ENCODE measurements at places on chromosomes 1 and 21.

GRCh38 chr1:214224611-214225354, 56.2 kb upstream of the SMYD2 start:
- peak; percentile 76 for DNase-seq

- no peak for DNase-seq
These were observed 14.0 kb upstream of the FAAP20 start for GRCh38 chr1:2208309-2209239.

DNA sequence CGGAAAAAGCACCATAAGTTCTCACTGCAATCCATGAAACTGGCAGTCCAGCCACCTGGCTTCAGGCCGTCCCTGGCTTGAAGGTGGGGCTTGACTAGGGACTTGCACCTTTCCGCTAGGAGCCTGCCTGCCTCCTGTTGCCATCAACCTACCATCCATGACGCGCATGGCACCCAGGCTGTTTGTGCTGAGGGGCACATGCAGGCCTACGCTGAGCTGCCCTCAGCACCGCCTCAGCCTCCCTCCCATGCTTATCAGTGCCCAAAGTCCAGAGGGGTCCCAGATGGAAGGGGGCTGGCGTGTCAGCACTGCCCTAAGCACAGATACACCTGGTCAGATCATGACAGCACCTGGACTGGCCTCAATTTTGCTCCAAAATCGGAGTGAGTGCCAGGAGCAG, 190.2 kb upstream of the LYPLAL1 start:
- DNase-seq: no peak

DNA sequence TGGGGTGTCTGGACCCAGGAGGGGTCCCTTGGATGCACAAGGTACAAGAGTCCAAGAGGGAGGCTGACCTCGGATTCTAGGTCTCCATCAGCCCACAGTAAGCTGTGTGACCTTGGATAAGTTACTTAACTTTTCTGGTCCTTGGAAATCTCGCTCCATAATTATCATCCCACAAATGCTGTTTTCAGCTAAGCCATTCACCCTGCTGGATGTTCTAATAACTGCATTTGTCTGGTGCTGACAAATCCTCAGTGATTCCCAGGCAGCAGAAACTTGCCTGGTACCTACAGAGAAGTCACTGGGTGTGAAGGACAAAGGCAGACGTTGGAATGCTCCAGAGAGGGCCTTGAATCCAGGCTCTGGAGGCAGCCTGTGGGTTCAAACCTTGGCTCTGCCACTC, 89.7 kb downstream of the IGSF21 start:
- no peak for DNase-seq

DNA sequence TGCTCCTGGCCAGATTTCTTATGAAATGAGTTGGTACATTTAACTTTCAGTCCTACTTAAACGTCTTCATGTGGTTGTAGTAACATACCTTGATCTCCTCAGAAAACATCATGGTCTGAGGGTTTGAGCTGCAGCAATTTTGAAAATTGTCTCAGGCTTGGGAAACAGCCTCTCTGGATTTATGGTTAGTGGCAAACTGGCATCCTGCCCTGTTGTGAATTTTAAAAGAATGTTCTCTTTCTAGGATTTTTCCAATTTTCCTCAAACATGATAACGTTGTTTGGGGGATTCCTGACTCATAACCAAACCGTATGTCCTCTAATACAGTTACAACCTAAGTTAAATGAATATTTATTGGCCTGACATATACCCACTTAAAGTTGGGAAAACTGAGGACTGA, 624.4 kb downstream of the LMO4 start:
- DNase-seq: no peak

DNA sequence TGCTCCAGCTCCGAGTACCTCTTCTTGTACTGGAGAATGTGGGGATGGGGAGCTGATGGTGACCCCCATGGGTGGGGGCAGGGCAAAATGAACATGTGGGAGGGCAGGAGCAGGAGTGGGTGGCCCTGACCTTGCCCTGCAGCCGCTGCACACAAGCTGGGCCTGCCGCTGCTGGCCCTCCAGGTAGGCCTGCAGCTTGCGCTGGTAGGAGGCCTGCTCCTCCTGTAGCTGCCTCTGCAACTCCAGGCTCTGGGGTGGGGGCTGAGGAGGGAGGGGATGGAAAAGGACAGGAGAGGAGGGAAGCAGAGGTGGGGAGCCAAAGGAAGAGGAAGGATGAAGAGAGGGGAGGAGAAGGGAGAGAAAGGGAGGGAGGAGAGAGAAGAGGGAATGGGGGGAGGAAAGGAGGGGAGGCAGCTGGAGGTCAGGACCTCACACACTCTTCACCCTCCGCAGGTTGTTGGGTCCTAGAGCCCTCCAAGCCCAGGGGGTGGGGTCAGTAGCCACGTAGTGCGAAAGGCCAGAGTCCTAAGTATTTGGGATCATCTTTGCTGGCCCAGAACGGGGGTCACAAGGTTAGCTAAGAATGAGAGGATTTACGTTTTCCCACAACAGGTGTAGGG, 22.9 kb downstream of the RNU1-1 start:
- no peak for DNase-seq

DNA sequence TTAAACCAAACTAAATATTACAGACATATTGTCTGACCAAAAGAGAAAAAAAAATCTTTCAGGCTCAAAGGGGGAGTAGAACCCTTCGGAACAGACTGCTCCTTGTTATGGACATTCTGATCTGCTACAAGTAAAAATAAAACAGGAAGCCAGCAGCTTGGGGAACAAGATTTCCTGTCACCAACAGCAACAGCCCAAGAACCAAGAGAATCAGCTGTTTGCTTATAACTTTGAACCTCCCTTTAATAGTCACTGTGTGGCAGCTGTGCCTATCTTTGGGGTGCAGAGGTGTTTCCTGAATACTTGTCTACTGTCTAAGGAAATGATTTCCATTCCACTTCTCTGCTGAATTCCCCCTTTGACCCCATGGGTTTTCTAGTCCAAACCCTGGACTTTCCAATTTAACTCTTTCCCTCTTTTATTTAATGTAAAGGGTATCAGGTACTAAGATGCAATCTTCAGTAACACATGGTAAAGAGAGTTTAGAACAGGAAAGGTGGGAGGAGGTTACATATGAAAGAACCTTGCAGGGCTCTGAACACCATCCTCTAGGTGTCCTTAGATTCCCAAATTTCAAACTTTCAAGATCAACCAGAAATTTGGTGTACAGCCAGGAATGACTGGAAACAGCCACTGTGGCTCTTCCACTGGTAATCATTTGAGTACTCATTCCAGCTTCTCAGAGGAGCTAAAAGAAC, 38.6 kb downstream of the GPR3 start:
- no peak for DNase-seq

DNA sequence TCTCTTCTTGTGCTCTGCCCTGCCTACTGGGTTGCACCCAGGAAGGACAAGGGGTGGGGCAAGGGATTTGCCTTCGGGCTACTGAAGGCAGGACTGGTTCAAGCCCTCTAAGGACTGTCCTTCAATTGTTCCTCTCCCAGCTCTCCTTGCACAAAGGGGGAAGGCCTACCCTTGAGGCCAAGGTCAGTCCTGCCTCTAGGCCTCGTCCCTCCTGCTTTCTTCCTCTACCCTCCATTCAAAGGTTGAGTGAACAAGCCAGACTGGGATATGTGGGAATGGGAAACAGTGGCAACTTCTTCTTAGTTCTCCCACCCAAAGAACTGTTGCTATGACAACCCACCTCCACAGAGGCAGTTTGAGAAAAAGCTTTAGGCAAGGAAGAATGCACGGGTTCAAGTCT, 2.7 kb downstream of the LURAP1 start:
- no peak for DNase-seq

DNA sequence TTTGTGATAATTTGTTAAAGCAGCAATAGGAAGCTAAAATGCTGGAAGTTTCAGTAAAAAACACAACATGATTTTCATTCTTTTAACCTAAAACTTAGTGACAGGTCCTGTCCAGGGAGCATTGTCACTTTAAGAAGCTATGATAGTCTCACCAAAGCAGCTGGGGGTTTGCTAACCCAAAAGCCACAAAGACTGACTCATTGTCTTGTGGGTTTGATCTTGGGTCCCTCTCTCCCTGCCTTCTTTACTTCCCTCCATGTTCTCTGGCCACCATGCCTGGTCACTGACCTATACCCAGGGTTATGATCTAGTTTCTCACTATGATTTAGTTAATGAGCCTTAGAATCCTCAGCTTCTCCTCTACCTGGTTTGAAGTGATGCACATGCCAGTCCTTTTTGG, 213.5 kb upstream of the PTGFR start:
- DNase-seq: no peak

DNA sequence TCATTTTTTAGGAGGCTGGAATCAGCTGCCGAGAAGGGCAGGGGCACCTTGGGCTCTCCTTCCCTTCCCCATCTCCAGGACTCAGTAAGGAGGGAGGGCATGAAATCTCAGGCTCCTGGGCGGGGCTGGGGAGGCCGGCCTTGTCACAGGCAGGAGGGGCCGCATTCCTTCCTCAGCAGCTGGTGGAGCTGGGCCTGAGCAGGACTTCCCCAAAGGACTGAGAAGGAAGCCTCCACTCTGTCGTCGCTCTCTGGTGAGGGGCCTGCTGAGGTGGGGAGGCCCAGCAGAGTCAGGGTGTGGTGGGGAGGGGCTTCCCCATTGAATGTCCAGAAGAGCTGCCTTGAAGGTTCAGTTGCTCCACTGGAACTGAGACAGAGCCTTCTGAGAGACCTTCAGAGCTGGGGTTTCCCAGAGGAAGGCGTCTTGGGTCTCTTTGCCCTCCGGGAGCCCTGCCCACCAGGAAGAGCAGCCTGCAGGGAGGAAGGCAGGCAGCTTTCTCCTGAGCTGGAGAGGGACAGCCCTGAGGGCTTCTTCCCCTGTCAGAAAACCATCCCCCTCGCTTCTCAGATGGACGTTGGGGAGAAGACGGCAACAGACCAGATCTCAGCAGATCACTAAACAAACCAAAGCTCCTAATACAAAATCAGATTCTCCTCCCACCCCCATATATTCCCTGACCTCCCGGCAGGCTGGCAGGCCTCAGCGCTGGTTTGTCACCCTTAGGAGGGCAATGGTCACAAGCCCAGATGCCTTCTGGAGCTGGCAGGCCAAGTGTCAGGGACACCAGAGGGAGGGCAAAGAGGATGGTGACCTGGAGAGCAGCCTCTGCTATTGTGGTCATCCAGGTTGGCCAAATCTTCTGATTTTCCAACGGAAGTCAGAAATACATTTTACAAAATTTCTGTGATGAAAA, 10.7 kb downstream of the KCNA10 start:
- no peak for DNase-seq

GRCh38 chr1:3609016-3609768, 2.1 kb downstream of the MEGF6 start:
- no peak for DNase-seq

GRCh38 chr1:205581321-205581980, 50.4 kb downstream of the ELK4 start:
- no peak for DNase-seq

DNA sequence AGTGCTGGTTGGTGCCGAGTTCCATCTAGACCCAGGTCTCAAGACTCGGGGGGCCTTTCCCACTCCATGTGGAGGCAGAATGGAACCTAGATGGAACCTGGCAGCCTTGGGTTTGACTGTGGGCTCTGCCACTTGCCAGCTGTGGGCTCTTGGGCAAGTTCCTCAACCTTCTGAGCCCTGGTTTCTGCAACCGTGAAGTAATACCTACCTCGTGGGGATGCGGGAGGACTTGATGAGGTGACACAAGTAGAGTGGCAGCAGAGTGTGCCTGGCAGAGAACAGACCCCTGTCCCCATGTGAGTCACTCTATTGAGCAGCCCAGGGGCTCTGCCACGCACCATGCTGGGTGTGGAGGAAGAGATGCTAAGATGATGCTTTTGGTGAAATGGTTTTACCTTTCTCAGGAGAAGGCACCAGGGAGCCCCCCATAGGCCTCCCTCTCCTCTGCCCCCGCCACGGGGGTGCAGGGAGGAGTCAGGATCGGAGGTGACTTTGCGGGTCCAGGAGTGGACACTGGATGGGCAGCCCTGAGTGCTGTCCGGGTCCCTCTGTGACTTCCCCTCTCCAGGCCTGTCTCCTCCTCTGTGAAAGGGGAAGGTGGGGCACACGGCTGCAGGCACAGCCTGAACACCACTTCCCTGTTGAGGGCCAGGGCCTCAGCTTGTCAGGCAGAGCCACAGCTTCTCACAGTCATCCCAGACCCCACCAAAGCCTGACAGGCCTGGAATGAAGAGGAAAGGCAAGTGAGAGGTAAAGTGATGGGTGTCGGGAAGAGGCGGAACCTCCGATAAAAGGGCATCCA, 36.7 kb upstream of the EDN2 start:
- DNase-seq: no peak

- DNase-seq: no peak
These were observed 129.6 kb downstream of the LRRC7 start for GRCh38 chr1:69697340-69697739.

GRCh38 chr21:39079617-39080016, 103.6 kb downstream of the PSMG1 start:
- no peak for DNase-seq

DNA sequence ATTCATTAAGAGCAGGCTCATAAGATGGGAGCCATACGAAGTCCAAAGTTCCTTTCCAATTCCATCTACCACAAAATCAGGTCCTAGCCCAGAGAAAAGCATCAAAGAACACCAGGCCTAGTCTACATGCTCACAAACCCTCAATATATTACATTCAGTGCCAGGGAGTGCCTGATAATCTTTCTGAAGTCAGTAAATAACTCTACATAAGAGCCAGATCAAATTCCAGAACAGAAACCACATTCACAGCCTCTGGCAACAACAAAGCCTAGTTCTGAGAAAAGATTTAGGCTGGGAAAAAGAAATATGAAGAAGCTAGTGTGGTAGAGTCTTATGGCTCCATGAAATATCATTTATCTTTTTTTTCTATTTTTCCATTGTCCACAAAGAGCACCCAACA, 40.5 kb upstream of the RBBP5 start:
- DNase-seq: no peak

DNA sequence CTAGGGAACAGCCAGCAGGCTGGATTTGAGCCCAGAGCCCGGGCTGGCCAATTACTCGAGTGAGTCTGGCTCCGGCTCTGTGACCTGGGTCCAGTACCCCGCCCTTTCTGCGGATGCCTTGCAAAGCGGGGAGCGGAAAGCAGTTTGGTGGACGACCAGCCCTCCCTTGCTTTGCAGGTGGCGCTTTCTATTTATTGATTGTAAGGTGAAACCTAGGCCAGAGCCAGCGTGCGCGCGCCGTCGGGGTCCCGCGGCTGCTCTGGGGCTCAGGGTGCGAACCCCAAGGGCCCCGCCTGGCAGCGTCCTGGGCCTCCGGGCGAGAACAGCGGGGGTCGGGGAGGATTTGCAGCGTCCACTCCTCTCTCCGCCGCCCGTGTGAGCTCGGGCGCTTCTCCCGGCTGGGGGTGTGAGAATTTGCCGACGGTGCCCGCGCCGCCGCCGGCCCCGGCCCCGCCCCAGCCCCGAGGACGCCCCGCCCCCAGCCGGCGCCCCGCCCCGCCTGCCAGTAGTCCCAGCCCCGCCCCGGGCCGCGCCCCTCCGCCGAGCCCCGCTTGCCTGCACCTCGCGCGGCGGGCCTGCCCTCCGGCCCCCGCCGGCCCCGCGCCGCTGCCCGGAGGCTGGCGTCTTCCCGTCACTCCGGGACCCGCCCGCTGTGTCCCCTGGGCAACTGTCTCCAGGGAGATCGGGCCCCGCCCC, 37.6 kb downstream of the PIK3CD start:
- no peak for DNase-seq

DNA sequence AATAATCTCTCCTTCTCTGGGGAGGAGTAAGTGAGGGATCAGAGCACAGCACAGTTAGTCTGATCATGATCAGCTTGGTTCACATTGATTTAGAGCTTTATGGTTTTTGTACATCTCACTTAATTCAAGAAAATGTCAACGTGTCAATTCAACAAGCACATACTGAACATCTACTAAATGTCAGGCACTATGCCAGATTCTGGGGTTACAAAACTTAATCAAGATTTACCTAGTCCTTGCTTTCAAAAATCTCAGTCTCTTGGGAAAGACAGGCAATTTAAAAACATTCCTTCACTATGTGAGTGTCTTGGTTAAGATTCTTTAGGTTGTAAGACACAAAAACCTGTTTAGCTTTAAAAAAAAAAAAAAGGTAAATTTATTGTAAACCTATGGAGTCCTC, 181.4 kb downstream of the AK5 start:
- no peak for DNase-seq
